ENCODE measurements at places on chromosomes 7 and 10.
A peak's percentile ranks its signal among the peaks of the same experiment; 100 is the strongest.

DNA sequence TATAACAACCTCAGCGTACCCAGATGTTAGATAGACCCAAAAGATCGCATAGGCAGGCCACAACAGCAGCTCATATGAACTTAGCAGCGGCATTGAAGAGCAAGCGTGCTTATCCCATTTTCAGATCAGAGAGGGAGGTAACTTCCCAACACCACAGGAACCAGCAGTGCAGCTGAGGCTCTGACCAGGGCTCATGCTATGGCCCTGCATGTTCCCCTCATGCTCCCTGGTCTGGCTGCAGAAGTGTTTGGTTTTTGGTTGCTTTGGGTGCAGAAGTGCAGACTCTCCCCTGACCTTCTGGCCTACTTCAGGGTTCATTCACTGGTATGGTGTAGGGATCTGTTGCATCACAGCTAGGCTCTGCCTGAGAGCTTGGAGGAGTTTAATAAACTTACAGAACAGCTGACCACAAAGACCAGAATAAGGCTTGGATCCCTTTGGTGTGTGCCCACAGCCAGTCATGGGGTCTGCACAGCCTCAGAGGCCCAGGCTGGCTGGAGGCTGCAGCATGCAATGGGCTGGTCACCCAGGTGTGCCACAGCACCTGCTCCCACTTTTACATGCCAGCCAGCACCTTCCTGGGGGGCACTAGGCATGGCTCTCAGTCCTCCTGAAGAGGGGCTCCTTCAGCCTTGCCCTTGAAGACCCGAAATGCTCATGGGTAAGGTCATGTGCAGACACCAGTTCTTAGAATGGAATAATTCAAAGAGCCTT, 9.1 kb upstream of the CXCL12 start:
- DNase-seq: no peak

- DNase-seq: no peak
Observed at GRCh38 chr7:45021604-45022296, 21.7 kb downstream of the CCM2 start.

DNA sequence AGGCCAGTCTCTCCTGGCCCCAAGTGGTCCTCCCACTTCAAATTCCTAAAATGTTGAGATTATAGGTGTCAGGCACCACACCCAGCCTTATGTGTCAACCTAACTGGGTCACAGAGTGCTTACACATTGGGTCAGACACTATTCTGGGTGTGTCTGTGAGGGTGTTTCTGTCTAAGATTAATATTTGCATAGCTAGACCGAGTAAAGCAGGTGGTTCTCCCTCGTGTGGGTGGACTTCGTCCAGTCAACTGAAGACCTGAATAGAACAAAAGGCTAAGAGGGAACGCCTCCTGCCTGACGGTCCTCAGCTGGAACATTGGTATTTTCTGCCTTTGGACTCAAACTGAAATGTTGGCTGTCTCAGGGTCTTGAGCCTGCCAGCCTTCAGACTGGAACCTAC, 11.5 kb downstream of the PPIF start:
- DNase-seq: no peak

GRCh38 chr10:119428789-119429188, 113.7 kb downstream of the RGS10 start:
- DNase-seq: peak; percentile 86

- DNase-seq: no peak
Observed at GRCh38 chr7:90743626-90744025, 147.5 kb downstream of the CDK14 start.

DNA sequence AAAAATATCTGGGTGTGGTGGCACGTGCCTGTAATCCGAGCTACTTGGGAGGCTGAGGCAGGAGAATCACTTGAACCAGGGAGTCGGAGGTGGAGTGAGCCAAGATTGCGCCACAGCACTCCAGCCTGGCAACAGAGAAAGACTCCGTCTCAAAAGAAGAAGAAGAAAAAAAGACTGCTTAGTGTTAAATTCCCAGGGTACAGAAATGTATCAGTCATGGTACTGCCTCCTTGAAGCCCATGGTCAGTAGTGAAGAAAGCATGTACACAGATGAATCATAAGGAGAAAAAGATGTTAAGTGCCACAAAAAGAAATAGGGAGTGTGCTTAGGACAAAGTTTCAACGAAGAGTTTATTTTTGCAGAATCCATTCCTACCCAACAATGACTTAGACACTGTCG, 62.5 kb upstream of the KMT2E start:
- DNase-seq: no peak
